Neural crest cell (in vitro differentiated cells): ENCODE measurements at places on chromosomes 2 and 18. TPM values are rescaled to one million over a fixed set of nuclear protein-coding genes. Genes with fewer than 3 reads are reported as not detected.

DNA sequence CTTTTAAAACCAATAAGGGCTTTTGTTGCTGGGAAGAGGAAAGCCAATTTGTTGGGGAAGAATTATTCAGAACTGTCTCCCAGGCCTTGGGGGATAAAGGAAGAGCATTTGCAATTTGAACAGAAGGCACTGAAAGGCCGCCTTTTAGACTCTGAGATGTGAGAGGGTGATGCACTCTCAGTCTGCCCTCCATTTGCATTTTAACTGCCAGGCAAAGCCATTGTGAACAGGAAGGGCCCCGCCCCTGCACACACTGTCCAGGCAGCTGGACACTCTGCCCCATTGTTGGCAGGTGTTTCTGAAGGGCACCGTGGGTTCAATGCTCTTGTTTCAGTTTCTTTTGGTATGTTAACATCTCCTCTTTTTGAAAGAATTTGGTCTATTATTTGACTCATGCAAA, 169.5 kb upstream of the COPS8 start:
- no peaks in the 10 kb centered on the region for H3K36me3 ChIP-seq
- no peaks in the 10 kb centered on the region for H3K27me3 ChIP-seq
- H3K4me1 ChIP-seq, result peaks cover 78% of the 10 kb centered on the region

DNA sequence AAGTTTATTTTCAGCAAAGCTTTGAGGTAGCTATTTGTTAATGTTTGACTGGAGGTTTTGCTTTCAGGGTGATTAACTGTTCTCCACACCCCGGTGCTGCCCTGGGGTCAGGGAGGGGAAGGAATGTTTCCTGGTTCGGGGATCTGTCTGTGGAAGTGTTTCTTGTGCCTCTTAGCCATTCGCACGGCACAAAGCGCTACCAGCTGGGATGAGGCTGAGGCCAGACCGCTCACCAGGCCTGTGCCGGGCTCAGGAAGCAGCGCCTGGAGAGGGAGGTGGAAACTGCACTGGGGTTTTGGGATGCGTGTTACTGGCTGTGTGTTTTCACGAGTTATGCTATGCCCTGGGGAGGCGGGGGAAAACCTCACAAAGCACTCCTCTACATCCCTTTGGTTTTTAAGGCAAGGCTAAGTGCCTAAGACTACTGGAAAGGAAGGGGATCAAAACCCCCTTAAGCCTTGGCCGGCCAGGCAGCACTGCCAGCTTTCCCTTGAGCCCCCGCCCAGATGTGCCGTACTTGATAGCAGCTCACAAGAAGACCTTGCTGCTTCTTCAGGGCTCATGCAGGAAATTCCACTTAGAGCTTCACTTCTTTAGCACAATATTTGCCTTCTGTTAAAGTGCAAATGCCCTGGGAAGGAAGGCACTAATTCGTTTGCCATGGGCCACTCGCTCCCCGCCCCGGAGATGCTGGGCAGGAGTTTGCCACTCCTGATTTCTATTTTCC, 65.7 kb upstream of the CNGA3 start:
- H3K4me3 ChIP-seq, result no peak overlapping the region
- H3K27ac ChIP-seq, result peak overlapping the region; percentile 79
- peaks cover 3% of the 10 kb centered on the region for H3K36me3 ChIP-seq
- H3K27me3 ChIP-seq, result no peaks in the 10 kb centered on the region
- peaks cover 37% of the 10 kb centered on the region for H3K4me1 ChIP-seq
- no peak for DNase-seq

- no peaks in the 10 kb centered on the region for H3K27me3 ChIP-seq
- H3K4me1 ChIP-seq, result no peaks in the 10 kb centered on the region
- no peak overlapping the region for H3K27ac ChIP-seq
- H3K36me3 ChIP-seq, result no peaks in the 10 kb centered on the region
These were observed 437.4 kb upstream of the CDH19 start for GRCh38 chr18:67041334-67041733.

DNA sequence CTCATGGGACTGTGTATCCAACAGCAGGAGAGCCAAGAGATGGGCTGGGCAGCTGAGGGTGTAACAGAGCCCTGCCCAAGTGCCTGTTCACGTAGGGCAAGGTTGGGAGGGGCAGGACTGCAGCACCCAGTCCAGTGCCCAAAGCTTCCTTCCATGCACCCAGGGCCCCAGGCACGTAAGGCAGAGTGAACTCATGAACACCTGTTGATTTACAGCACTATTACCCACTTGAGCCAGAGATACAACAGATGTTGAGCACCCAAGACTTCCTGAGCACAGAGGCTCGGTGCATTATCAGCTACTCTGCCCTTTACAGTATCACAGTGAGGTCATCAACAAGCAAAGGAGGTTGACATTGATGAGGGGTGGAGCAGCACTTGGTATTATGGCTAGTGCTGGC, 50.2 kb upstream of the FHL2 start:
- H3K4me3 ChIP-seq, result no peak overlapping the region
- no peaks in the 10 kb centered on the region for H3K36me3 ChIP-seq
- no peak overlapping the region for H3K27ac ChIP-seq

AKAIN1 gene
- total RNA-seq, result not detected in 2 replicates
